ENCODE measurements at places on chromosomes 13 and 19.

- no peak for DNase-seq
These were observed 462.0 kb downstream of the LIG4 start for GRCh38 chr13:107753291-107753690.

- DNase-seq, result no peak
These were observed 738.2 kb downstream of the GPC5 start for GRCh38 chr13:92136449-92137155.

GRCh38 chr13:83905641-83906040 lies 23.4 kb upstream of the SLITRK1 start:
- no peak for DNase-seq

DNA sequence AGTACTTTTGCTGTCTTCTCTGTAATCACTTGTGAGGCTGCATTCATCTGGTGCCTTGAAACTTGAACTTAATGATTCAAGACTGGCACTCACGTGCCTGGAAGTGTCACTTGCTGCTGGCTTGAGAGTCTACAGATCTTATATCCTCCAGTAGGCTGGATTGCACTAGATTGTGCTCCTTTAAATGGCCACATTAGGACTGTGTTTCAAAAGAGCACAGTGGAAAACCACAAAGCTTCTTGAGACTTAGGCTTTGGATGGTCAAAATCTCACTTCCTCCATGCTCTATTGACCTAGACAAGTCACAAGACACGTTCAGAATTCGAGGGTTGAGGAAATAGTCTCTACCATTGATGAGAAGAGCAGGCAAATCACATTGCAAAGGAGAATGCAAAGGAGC lies 1278.8 kb upstream of the MIR17HG start:
- no peak for DNase-seq

GRCh38 chr19:23075031-23075733 lies 41.6 kb upstream of the ZNF730 start:
- no peak for DNase-seq

- peak; percentile 43 for DNase-seq
These were observed at the start of gene PRR12 for GRCh38 chr19:49590971-49591730. TSS of gene PRR12 (plus strand) at chr19:49591182. CDS start at chr19:49591655, 473 bp downstream.

GRCh38 chr19:7900401-7900870 lies 3.2 kb upstream of the MAP2K7 start:
- no peak for DNase-seq

- DNase-seq, result no peak
These were observed 100.4 kb downstream of the STK24 start for GRCh38 chr13:98476538-98476966.
